ENCODE measurements at places on chromosomes 3 and 15. TPM values are rescaled to one million over a fixed set of nuclear protein-coding genes. Genes with fewer than 3 reads are reported as not detected.

The PLSCR1 gene
- total RNA-seq, result 29.9 TPM

The TM4SF4 gene
- total RNA-seq, result not detected

The KNL1 gene
- 0.54 TPM for total RNA-seq

The VPS13C gene
- 34.5 TPM for total RNA-seq

The KBTBD12 gene
- 29.7 TPM for total RNA-seq

- DNase-seq, result no peak
Measured at GRCh38 chr15:89917442-89918101, 4.8 kb upstream of the ARPIN start.

- DNase-seq, result no peak
Measured at GRCh38 chr3:101890716-101891115, 41.4 kb downstream of the NFKBIZ start.

DNA sequence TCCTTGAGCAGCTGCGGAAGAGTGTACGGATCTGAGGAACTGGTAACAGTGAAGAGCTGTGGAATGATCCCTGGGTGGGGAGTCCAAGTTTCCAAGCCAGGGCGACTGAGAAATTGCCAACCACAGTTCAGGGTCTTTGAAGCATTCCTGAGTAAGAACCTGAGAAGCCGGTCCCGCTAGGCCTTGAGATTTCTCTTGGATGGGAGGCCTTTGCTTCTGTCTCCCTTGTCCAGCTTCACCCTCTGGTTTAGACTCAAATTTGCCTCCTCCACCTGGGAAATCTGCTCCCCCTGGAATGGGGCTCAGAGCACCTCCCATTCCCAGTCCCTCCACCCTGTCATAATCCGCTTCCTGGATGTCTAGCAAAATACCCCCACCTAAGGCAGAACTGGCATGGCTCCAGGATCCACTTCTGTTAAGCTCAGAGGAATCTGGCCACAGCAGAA, 127.7 kb upstream of the DLG1 start:
- DNase-seq, result no peak

DNA sequence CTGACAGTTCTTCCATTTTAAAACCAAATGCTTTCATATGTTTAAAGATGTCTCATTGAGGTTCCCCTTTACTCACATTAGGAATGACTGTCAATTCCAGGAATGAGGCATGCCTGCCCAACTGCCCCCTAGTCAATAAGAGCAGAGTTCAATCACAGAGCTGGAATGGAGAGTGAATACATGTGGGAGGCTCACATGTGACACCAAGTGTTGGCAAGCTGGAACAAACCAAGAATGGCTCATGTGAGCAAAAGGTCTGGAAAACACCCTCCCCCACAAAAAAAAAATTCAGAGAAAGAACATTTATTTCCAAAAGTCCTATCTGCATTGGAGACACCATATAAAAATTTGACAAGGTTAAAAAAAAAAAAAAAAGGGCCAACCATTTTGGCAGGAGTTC, 3.7 kb downstream of the PBRM1 start:
- DNase-seq, result no peak

DNA sequence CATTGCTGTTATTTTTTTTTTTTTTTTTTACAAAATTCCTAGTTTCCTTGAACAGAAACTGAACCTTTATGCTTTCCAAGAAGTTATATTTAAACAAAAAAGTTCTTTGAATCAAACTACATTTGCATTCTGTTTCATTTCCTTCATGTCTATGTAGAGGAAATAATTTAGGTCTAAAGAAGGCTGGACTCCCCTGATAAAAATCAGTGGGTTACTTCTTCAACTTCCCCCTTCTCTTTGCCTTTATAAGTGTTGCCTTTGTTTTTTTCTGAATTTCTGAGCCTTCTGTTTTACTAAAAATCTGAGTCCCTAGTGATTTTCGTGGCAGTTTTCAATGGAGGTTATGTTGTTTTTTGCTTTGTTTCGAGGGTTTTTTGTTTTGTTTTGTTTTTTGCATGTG, 152.8 kb downstream of the CHDH start:
- no peak for DNase-seq

- DNase-seq, result no peak
Measured at GRCh38 chr3:73710340-73710739, 85.6 kb upstream of the PDZRN3 start.

- DNase-seq, result peak; percentile 80
Measured at GRCh38 chr3:12959838-12960378, 113.3 kb downstream of the IQSEC1 start.

DNA sequence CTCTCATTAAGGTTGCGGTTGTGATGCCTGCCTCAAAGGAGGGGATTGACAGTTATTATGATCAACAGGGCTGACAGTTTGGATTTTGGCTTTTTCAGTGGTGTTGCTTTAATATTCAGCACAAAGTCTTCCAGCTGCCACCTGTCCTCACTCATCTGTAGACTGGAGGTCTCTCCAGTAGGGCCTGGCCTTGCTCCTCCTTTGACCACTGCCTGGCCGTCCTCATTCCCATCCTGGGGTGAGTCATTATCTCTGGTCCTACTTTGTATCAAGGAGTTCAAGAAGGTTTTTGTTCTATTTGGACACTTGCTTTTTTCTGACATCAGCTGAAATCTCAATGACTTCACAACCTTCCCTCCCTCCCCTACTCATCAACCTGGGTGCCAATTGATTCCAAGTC, 95.1 kb upstream of the ZPLD1 start:
- DNase-seq, result no peak

GRCh38 chr3:117523418-117523817, 813.8 kb downstream of the TUSC7 start:
- no peak for DNase-seq

DNA sequence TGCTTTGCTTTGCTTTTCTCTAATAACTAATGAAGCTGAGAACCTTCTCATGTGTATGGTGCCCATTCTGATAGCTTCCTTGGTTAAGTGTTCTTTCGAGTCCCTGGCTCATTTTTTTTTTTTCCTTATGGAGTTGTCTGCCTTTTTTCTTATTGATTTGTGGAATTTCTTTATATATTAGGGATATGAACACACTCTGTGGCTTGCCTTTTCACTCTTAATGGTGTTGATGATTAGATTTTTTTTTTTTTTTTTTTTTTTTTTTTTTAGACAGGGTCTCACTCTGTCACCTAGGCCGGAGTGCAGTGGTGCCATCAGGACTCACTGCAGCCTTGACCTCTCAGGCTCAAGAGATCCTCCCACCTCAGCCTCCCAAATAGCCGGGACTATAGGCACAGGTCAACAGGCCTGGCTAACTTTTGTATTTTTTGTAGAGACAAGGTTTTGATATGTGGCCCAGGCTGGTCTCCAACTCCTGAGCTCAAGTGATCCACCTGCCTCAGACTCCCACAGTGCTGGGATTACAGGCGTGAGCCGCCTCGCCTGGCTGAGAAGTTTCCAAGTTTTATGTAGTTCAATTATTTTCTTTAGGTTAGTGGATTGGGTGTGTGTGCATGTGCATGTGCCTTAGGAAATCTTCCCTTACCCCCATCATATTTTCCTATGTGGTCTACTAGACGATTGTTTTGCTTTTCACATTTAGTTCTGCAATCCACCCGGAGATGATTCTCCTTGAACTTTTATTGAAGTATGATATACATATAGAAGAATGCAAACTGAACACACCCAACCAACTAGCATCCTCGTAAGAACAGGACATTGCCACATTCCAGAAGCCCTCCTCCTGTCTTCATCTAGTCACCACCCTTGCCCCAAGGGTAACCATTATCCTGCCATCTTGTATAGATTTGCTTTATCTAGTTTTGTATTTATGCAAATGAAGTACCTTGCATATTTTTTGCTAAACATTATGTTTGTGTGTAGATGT, 1.7 kb upstream of the SNRPA1 start:
- DNase-seq, result no peak

DNA sequence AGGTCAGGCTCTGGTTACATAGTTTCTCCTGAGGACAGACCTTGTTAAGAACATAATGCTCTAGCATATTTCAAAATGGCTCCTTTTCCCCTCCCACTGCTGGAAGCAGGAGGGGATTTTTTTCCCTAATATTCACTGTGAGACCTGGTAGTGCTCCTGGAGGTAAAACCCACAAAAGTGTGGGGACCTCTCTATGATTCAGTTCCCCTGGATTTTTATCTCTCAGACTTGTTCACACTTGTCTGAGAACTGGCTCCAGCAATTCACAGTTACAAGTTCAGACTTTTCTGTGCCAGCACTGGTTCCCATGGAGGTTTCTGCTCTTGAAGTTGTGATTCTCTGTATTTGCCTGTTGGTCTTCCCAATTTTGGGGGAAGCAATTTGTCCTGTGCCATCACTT, 36.3 kb upstream of the PCOLCE2 start:
- DNase-seq, result no peak

DNA sequence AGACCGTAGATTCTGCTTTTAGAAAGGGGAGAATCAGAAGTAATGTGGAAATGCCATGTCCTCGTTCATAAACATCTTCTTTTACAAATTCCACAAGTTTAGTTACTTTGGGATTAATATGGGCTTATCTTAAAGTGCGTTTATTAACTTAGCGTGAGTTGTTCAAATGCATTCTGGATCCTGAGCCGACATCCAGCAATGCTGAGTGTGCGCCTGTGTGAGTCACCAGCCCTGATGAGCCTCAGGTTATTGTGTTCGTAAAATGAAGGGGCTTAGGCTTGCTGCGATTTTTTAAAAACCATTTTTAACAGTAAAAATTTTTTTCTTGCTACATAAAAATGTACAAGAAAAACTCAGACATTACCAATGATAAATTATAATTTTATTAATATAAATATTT, 57.9 kb downstream of the TFRC start:
- DNase-seq, result no peak

- DNase-seq, result no peak
Measured at GRCh38 chr3:37808656-37809055, 53.0 kb upstream of the CTDSPL start.

- no peak for DNase-seq
Measured at GRCh38 chr3:16993227-16993626, 108.5 kb downstream of the PLCL2 start.

DNA sequence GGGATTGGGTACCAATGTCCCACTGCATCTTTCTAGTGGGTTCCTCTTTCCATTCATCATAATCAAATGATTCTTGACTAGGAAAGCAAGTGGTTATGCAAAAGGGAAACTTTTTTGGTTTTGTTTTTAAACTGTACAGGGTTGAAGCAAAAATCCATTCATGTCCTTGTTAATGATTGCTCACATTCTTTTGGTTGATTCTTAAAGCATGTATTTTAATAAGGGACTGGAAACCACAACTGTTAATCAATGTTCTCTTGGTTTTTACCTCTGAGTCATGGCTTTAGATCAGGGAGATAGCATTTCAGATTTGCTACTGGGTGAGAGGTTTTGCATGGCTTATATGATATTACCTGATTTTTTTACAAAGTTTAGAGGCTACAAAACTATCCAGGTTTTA, 371.7 kb upstream of the RGMA start:
- no peak for DNase-seq

DNA sequence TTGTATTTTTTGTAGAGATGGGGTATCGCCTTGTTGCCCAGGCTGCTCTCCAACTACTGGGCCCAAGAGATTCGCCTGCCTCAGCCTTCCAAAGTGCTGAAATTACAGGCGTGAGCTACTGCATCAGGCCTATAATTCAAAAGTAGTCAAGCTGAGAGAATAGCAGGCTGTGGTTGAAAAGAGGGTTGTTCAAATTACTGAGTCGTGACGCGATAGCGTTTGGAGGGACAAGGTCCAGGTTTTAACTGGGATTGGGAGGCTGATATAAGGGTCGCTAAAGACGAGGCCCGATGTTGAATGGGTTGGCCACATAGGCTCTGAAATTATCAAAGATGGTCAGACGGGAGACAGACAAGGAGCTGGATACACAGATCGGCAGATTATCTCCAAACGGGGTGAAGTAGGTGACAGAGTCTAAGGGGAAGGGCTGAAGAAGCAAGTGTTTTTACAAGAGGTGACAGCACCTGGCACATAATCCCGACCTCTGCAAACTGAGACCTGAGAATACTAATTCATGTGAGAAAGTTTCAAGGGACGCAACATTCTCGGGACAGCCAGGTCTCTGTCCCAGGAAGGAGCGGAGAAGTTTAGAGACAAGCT, 759 bp upstream of the ARID3B start:
- no peak for DNase-seq

Data from Right ventricle myocardium inferior (tissue), 1 donor.